ENCODE measurements at places on chromosomes 16 and 17. TPM values are rescaled to one million over a fixed set of nuclear protein-coding genes. Genes with fewer than 3 reads are reported as not detected.
A peak's percentile ranks its signal among the peaks of the same experiment; 100 is the strongest.

Gene BIRC5
- total RNA-seq: 20.1 TPM

- DNase-seq: no peak
Observed at GRCh38 chr17:67845374-67845773, 20.1 kb downstream of the BPTF start.

Gene CBX4
- total RNA-seq: 9.7 TPM

DNA sequence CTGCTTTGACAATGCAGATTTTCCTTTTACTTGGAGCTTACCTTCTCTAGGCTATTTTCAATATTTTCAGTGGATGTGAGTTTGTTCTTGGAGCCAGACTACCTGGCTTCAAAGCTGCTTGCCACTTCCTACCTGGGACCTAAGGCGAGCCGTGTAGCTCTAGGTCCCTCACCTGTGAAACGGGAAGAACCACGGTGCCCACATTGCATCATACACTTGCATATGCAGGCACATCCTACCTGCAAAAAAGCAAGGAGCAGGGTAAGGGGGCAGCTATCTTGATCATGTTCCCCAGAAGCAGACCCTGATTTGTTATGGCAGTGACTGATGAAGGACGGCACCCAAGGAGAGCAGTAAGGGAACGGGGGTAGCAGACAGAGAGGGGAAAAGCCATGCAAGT is 27.0 kb upstream of the MPRIP start:
- no peak for DNase-seq

GRCh38 chr16:3459401-3460090 is 16.1 kb downstream of the NAA60 start:
- peak; percentile 33 for DNase-seq

- DNase-seq: peak; percentile 28
Observed at GRCh38 chr16:46947900-46948547, 25.4 kb downstream of the DNAJA2 start.

- DNase-seq: no peak
Observed at GRCh38 chr16:83046664-83047063, 419.9 kb downstream of the CDH13 start.

Gene FBXL19
- total RNA-seq: 9.3 TPM

- no peak for DNase-seq
Observed at GRCh38 chr17:3935825-3936355, 19.6 kb upstream of the P2RX1 start.

- DNase-seq: no peak
Observed at GRCh38 chr17:79041723-79042420, 17.9 kb downstream of the C1QTNF1 start.

Gene HAGHL
- total RNA-seq: 1.5 TPM

DNA sequence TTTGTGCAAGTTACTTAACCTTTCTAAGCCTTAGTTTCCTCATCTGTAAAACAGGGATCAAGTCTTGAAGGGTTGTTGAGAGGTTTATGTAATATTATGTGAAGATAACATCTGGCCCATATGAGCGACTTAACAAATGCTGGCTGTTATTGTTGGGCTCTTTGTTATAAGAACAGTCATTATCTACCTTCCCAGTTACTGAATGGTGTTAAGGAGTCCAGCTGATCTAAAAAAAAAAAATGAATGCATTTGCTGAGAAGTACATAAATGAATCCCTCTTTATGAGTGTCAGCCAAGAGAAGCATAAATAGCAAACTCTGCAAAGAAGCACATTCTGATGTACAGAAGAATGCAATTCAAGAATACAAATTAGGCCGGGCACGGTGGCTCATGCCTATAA is 24.3 kb upstream of the MED13 start:
- DNase-seq: no peak

DNA sequence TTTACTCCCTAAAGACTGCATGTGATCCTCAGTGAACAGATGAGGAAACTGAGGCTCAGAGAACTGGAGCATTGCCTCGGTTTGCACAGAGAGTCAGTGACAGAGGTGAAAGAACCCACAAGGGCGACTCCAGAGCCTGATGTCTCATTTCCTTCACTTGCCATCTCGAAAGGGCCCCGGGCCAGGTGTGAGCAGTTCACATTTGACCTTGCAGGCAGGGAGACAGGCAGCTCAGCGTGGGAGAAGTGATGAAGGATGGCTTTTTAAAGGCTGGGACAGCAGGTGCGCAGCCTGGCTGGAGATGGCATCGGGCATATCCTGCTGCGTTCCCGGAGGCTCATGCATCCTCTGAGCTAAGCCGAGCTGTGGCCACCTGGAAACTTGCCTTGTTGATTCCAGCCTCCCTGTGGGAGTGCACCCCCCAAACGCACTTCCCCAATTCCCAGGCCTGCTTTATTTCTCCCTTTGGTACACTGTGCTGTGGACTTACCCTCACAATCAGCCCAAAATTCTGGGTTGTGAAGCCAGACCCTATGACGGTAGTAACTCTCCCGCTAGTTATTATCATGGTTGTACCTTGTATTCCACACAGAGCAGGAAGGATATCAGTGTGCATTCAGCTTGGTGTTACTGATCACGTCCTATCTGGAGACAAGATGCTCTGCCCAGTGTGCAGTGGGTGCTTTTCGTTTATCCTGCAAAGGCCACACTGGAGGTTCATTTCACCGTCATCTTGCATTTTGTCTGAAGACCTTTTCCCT is 753.2 kb upstream of the EEF2KMT start:
- no peak for DNase-seq

DNA sequence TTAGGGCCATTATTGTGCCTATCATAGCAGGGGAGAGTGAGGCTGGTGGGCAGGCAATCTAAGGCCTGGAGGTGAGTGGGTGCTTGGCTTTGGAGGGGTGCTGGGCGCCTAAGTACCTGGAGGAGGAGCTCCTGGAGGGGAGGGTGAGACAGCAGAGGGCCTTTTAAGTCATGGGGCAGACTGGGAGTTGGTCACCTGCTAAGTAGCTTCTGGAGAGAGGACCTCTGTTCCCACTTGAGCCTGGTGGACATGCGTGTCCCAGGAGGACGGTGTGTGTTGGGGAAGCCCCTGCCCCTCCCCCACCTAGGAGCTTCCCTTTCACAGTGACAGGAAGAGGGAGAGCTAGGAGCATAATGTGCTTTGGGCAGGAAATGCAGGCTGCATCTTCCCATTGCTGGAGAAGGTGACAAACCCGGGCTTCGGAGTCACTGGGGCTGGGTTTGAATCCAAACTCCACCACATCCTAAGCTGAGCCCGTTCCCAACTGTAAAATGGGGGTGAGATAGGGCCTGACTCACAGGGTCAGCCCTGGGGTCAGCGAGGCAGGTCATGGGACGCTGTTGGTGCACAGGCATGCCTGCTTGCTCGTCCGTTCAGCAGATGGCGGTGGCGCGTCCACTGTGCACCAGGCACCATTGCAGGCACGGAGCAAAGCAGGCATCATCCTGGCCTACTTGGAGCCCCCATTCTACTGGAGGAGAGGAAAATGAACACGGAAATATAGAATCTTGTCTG is 37.9 kb downstream of the CMIP start:
- DNase-seq: no peak

DNA sequence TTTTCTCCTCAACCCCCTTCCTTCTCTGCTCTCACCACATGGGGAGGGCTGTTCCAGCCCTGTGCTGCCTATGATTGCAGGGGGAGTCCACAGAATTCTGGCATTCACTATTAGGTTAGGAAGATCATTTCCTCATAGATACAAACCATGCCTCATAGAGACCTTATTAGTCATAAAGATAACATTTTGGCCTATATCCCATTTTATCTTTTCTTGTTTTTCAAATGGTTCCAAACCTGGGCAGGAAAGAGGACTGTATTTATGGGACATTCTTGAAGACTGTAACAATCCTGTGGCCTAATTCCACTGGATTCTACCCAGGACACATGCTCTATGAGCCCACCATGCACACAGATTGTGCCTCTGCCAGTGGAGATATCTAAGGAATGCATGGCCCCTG is 51.7 kb downstream of the ASIC2 start:
- DNase-seq: no peak

Gene SF3B3
- 137 TPM for total RNA-seq

GRCh38 chr16:83330251-83330650 is 477.5 kb upstream of the HSBP1 start:
- no peak for DNase-seq

- DNase-seq: no peak
Observed at GRCh38 chr16:56108724-56109123, 82.6 kb upstream of the GNAO1 start.
